B cell (primary cell): ENCODE measurements at places on chromosomes 11 and 22. TPM values are rescaled to one million over a fixed set of nuclear protein-coding genes. Genes with fewer than 3 reads are reported as not detected.

The SLC5A1 gene
- not detected in 2 replicates for polyA plus RNA-seq

The KREMEN1 gene
- polyA plus RNA-seq = 0.01 TPM in 1 of 2 replicates, not detected in the other

The SERPING1 gene
- not detected in 2 replicates for polyA plus RNA-seq

- DNase-seq = no peak
- H3K4me1 ChIP-seq = no peaks in the 10 kb centered on the region
- no peak overlapping the region for H3K4me3 ChIP-seq
- no peak overlapping the region for H3K27ac ChIP-seq
- H3K27me3 ChIP-seq = no peaks in the 10 kb centered on the region
These were observed 7.4 kb upstream of the VWCE start for GRCh38 chr11:61302550-61302949.

DNA sequence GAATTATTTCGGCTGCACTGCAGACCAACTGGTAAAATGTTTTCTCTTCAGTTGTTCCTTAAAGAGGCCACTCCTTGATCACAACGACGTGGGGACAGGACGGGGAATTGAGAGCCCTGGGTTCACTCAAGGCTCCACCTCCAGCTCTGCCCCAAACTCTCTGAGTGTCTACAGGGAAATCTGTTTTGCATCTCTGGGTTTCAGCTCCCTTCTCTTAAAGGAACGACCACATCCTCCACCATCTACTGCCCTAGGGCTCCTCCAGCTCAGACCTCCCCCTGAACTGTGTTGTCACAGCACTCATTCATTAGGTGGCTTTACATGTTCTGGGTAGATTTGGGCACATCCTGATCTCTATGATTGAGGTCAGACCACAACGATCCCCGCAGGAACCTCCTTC is 5.1 kb upstream of the PPFIA1 start:
- H3K4me3 ChIP-seq = no peak overlapping the region
- H3K27ac ChIP-seq = no peak overlapping the region
- H3K4me1 ChIP-seq = peaks cover 6% of the 10 kb centered on the region
- DNase-seq = no peak
- H3K36me3 ChIP-seq = no peaks in the 10 kb centered on the region

GRCh38 chr22:30251711-30252110 is 5.2 kb upstream of the LIF start:
- no peak overlapping the region for H3K4me3 ChIP-seq
- H3K4me1 ChIP-seq = peaks cover 4% of the 10 kb centered on the region
- no peak overlapping the region for H3K27ac ChIP-seq

DNA sequence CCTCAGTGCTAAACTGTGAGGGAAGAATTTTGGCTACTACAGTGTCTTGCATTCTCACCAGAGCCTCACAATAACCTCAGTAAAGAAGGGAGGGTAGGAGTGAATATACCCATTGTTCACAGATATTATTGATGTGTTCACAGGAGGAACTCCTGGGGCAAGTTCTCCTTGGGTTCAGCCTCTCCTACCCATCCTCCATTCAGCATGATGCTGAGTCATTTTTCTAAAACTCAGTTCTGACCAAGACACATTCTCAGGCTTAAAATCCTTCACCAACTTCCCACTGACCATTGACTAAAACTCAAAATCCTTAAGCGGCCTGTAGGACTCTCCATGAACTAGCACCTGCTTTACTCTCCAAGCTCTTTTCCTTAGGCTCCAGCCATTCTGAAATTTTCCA is 48.7 kb downstream of the SYTL2 start:
- no peak overlapping the region for H3K27ac ChIP-seq
- DNase-seq = no peak
- H3K4me3 ChIP-seq = no peak overlapping the region
- H3K27me3 ChIP-seq = no peaks in the 10 kb centered on the region
- no peaks in the 10 kb centered on the region for H3K4me1 ChIP-seq
- H3K36me3 ChIP-seq = no peaks in the 10 kb centered on the region

DNA sequence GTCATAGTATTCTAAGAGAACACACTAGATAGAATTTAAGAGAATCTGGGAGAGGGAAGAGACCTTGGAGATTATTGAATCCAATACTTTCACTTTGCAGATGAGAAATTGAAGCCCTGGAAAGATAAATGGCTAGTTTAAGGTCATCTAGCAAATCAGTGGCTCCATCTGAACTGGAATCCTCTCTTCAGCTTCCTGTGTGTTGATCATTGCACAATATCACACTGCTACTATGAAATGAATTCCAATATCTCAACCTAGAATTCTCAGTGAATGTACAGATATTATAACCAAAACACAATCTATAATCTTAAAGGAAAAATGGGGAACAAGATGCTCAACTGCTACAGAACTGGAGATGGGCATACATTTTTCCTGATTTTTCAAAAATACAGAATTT is 44.1 kb downstream of the DCUN1D5 start:
- H3K4me1 ChIP-seq = no peaks in the 10 kb centered on the region
- no peaks in the 10 kb centered on the region for H3K27me3 ChIP-seq
- no peak overlapping the region for H3K4me3 ChIP-seq
- H3K27ac ChIP-seq = no peak overlapping the region

GRCh38 chr22:20972933-20973577 is 6.0 kb downstream of the AIFM3 start:
- no peak for DNase-seq
- H3K4me1 ChIP-seq = peaks cover 25% of the 10 kb centered on the region
- no peak overlapping the region for H3K27ac ChIP-seq
- no peak overlapping the region for H3K4me3 ChIP-seq
- no peaks in the 10 kb centered on the region for H3K27me3 ChIP-seq
- no peaks in the 10 kb centered on the region for H3K36me3 ChIP-seq

GRCh38 chr11:32231909-32232493 is 141.1 kb downstream of the RCN1 start:
- no peaks in the 10 kb centered on the region for H3K27me3 ChIP-seq
- DNase-seq = no peak
- no peaks in the 10 kb centered on the region for H3K36me3 ChIP-seq
- no peak overlapping the region for H3K4me3 ChIP-seq
- no peaks in the 10 kb centered on the region for H3K4me1 ChIP-seq
